SW480 (cell line): ENCODE measurements at places on chromosomes 2 and 18.

DNA sequence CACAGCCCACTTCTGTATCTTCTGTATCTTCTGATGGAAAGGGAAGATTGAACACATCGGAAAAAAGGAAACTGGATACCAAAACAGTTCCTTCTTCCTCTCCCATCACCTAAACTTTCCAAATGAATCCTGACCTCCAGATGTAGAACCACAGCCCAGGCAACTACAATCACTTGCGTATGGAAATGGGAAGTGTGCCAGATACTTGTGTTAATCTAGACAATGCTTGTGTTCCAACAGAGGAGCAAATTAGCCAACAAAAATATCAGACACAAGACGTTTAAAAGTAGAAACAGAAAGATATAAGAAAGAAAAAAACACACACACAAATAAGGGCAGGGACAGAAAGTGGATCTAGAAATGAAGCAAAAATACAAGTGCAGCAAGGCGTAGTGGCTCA is 31.4 kb upstream of the DUSP2 start:
- no peak for DNase-seq

DNA sequence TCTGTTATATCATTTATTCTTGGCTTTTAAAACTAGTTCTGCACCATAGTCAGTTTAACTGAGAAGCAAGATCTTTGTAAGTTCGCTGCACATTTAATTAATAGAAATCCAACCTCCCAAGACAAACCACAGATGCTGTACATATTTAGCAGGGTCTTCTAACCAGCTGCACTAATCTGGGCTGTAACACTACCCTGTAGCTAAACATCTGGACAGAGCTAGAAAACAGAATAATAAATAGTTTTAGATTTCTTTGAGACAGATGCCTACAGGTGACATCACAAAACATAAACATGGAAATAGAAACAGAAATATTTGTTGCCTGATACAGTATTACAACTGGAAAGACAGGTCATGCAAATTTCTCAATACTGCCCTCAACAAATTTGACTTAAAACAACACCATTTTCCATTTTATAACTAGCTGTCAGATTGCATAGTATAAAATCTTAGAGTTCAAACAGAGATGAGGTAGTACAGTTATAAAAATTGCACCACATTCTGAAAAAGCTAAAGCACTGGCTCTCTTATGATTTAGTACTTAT is 315.1 kb downstream of the NR4A2 start:
- no peak for DNase-seq

- DNase-seq, result peak; percentile 89
Observed at GRCh38 chr2:222709191-222709891, 37.9 kb downstream of the MOGAT1 start.

- no peak for DNase-seq
Observed at GRCh38 chr2:189485146-189485545, 43.9 kb downstream of the WDR75 start.

- no peak for DNase-seq
Observed at GRCh38 chr2:174606336-174606735, 8.7 kb upstream of the WIPF1 start.

DNA sequence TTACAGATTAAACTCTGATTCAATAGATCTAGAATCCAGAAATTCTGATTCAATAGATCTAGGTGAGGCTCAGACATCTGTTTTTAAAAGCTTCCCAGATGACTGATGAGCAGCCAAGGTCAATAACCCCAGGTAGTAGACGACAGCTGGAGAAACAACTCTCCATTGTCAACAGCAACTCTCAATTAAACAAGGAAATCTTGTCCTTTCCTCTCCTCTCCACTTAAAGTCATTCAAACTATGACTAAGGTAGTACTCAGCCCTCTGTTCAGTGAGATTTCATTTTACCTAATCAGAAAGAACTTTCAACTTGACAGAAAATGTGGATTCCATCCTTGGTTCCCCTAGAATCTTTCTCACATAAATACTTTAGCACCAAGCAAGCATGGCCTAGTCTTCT is 94.6 kb upstream of the SCG2 start:
- no peak for DNase-seq

DNA sequence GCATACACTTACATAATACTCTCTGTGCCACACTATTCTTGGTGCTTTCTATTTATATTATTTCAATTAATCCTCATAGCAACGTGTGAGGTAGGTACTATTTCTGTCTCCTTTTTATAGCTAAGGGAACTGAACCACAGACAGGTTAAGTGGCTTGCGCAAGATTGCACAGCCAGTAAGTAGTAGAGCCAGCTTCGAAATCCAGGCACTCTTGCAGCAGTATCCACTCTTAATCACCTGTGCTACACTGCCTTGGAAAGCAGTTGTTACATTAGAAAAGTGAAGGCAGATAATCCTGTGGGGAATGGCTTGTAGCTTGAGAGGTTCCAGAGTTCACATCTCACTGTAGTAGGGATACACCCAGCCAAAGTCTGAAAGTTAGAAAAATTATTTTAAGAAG is 198.3 kb downstream of the LDLRAD4 start:
- no peak for DNase-seq

DNA sequence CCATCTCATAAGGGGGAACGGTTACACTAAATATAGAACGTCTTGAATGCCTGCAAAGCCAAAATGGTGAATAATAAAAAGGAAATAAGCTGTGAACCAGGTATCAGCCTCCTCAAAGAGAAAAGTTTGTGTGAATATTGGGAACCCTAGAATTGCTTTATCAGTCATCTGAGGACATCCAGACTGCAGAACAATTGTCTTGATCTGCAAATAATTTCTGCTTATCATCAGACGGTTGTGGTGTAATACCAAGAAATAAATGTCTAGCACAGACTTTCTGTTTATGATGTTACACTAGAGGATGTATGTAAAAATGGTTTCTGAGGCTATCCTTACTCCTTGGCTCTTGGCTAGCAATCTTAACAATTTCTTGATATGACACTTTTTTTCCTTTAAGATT is 53.5 kb upstream of the SLC25A52 start:
- DNase-seq, result no peak

- DNase-seq, result no peak
Observed at GRCh38 chr2:74847070-74847858, 13.3 kb downstream of the HK2 start.

GRCh38 chr18:6606411-6607085 is 123.0 kb upstream of the ARHGAP28 start:
- DNase-seq, result no peak

GRCh38 chr2:74001781-74002504 is 17.2 kb downstream of the TET3 start:
- no peak for DNase-seq

GRCh38 chr18:60675801-60676200 is 303.2 kb upstream of the MC4R start:
- DNase-seq, result peak; percentile 7

- peak; percentile 21 for DNase-seq
Observed at GRCh38 chr2:18169121-18169892, 290.8 kb downstream of the KCNS3 start.

- DNase-seq, result no peak
Observed at GRCh38 chr2:8993196-8993901, 10.1 kb downstream of the MBOAT2 start.

DNA sequence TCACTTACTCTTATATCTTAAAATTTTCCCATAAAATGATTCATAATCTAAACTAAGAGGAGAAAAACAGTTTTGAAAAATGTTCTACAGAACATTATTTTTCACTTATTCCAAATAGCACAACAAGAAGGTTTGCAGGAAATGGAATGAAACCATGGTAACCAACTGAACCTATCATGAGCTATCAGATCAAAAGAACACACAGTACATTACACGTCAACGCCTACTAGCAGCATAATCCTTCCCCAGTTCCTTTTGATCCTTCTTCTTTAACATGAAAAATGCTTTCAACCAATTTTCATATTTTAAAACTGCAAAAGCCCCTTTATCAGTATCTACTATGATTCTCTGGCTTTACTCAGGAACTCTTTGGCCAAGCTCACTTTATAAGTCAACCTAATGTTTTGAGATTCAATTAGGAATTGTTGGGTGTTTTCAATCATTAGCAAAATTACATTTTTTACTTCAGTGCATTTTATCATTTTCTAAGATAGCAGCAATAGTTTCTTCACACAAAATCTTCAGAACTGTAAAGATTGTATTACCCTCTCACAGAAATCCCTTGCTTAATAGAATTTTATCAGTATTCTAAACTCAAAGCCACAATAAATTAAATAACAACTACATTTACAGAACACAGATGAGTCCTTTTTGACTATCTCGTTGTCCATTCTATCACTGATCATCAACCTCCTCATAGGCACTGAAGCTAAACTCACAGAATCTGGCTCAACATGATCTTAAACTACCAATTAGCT is 102.5 kb downstream of the CHN1 start:
- no peak for DNase-seq

- DNase-seq, result no peak
Observed at GRCh38 chr18:24372279-24372872, 25.2 kb downstream of the OSBPL1A start.

- DNase-seq, result no peak
Observed at GRCh38 chr18:61607867-61608266, 274.6 kb downstream of the CDH20 start.

GRCh38 chr2:212919238-212919637 is 232.2 kb downstream of the IKZF2 start:
- no peak for DNase-seq

DNA sequence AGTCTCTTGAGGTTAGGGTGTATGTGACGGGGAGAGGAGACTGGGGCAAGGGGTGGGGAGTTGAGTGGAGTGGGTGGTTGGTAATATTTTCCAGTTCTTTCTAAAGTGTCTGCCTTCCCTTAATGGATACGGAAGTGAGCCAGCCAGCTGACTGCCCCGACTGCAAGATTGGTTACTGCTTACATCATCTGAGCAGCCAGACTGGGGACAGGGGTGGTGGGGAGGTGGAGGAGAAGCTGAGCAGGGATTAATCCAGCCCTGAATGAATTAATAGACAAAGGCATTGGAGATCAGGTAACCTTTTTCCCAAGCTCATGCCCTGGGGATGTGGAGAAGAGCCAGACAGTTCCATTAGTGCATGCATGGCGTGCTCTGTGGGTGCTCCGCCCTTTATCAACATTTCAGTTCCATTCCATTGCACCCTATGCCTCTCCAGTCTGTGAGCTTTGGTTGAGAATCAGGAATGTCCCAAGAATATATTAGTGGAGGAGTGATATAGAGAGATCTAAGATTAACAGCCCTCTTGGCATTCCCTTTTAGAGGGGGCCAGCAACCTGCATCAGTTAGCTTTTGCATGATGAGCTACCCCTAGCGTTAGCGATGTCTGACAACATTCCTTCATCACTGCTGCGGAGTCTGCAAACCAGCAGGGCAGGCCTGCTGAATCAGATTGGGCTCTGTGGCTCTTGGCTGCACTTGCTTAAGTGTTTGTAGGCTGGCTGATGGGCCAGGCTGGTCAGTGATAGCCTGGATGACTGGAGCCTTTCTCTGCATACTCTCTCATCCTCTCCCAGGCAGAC is 67.4 kb downstream of the TNP1 start:
- DNase-seq, result peak; percentile 13

GRCh38 chr2:68659081-68659480 is 15.7 kb downstream of the PROKR1 start:
- DNase-seq, result no peak

DNA sequence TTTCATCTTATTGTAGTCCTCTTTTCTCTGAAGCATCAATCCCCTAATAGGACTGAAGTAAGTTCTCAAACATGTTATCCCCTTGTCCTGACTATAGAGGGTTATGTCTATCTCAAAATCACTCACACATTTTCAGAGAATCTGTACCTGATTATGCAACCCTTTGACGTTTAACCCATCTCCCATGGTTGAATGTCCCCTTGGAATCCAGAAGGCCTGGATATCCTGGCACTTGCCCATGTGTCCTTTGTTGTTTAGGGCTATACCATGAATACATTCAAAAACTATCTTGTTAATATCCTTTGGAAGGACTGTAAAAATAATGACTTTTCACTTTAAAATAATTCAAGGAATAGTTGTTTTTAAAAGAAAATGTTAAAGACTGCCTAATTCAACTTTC is 66.3 kb upstream of the PSMD14 start:
- no peak for DNase-seq

DNA sequence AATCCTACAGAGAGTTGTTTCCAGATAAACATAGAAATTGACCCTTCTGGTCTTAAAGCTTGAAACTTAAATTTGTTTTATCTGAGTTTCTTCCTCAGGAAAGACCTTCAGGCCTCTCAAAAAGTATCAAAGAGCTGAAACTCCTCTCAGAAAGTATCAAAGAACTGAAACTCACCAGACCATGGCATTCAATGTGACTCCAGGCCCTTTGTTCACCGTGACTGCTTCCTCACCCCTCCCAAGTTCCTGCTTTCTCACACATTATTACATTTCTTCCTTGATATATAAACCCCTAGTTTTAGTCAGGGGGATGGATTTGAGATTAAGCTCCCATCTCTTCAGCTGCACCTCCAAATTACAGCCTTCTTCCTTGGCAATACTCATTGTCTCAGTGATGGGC is 6.0 kb downstream of the ANKMY1 start:
- DNase-seq, result no peak

DNA sequence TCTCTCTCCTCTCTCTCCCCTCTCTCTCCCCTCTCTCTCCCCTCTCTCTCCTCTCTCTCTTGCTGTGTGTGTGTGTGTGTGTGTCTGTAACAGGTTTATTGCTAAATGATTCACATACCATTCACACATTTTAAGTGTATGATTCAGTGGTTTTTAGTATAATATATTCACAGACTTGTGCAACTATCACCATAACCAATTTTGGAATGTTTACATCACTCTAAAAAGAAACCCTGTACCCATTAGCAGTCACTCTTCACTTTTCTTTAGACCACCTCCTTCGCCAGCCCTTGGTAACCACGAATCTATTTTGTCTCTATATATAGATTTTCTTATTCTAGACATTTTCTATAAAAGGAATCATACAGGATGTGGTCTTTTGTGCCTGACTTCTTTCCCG is 11.4 kb downstream of the THNSL2 start:
- no peak for DNase-seq

- no peak for DNase-seq
Observed at GRCh38 chr2:58767828-58768714, 526.9 kb upstream of the FANCL start.

GRCh38 chr2:241762933-241763369 is 13.7 kb upstream of the GAL3ST2 start:
- peak; percentile 64 for DNase-seq
